ENCODE measurements at places on chromosomes 7 and 10.
A peak's percentile ranks its signal among the peaks of the same experiment; 100 is the strongest.

GRCh38 chr10:63723741-63724140 lies 202.5 kb downstream of the REEP3 start:
- no peak for DNase-seq

- no peak for DNase-seq
Measured at GRCh38 chr10:80276335-80276734, 13.1 kb downstream of the MAT1A start.

GRCh38 chr7:3246127-3246526 lies 54.9 kb upstream of the SDK1 start:
- no peak for DNase-seq

- DNase-seq = no peak
Measured at GRCh38 chr7:148306759-148307158, 283.8 kb upstream of the C7orf33 start.

- no peak for DNase-seq
Measured at GRCh38 chr7:75982306-75983064, 11.9 kb downstream of the TMEM120A start.

- no peak for DNase-seq
Measured at GRCh38 chr10:117537904-117538524, 4.5 kb upstream of the EMX2 start.

- DNase-seq = no peak
Measured at GRCh38 chr10:125097409-125098070, 62.8 kb downstream of the CTBP2 start.

GRCh38 chr7:135770139-135770710 lies 21.6 kb upstream of the FAM180A start:
- DNase-seq = no peak

GRCh38 chr7:99389772-99390171 lies 15.2 kb downstream of the ARPC1B start:
- no peak for DNase-seq

DNA sequence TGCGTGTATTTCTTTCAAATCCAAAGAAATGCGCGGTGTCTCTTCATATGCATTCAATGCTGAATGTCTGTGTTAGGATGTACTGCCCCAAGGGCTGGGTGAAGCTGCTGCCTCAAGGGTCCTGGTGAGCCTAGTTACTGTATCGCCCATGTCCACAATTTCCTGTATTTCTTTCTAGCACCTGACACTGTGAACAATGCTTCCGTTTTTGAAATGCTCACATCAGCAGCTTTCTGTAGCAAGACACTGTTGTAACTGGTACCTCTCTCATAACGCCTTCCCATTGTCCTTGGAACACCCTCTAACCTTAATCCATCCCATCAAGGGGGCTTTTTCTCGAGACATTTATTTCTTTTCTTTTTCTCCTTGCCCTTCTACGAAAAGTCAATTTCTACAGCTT lies 25.1 kb downstream of the NRP1 start:
- no peak for DNase-seq

DNA sequence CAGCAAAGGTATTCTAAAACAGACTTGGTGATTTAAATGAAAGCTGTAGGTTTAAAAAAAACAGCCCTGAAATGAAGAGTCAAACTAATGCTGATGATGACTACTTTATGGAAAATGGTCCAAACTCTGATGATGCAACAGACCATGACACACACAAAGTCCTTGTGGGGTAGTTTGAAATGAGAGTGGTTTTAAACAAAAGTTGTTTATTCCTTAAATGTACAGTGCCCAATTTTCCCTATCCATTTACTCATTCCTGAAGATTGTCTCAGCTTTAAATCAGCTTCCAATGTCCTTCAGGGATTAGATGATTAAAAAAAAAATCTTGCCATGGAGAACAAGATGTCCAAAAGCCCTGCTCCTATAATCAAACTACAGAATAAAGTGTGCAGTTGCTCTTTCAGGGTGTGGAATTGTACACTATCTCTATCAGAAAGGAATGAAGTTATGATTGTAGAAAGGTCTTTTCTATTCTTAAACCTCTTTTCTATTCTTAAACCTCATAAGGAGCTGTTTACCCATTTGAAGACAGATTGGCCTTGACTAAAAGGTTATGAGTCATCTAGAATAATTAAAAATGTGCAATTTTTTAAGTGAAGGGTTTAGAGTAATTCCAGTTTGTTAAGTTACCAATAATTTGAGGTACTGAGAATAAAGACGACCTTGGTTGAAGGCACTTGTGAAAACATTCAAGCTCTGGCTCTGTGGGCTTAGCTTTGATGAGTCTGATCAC lies 70.2 kb upstream of the ITGA8 start:
- no peak for DNase-seq

DNA sequence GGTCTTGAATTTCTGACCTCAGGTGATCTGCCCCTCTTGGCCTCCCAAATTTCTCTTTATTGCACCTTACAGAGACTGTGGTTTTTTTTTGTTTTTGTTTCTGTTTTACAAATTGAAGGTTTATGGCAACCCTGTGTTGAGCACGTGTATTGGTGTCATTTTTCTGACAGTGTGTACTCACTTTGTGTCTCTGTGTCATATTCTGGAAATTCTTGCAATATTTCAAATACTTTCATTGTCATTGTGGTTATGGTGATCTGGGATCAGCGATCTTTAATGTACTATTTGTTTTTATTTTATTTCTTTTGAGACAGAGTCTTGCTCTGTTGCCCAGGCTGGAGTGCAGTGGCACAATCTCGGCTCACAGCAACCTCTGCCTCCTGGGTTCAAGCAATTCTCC lies 89.8 kb downstream of the PRTFDC1 start:
- DNase-seq = no peak

DNA sequence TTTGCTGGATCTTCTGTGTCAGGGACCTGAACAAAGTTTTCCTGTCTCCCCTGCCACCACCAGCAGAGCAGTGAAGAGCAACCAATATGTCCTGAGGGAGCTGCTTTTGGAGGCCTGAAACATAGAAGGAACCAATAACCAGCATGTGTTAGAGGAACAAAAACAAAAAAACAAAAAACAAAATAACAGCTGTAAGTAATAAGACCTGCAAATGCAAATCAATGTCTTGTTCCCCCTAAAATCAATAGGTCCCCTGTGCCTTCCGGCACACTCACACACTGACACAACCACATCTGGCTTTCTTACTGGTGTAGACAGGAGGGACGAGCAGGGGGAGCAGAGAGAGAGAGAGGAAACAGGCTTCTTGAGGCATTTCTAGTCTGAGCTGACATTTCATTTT lies 94.1 kb downstream of the NRG3 start:
- DNase-seq = no peak

GRCh38 chr7:111561904-111562732 lies at the start of gene IMMP2L:
IMMP2L (minus strand) TSS chr7:111562492.
- DNase-seq = peak; percentile 84

DNA sequence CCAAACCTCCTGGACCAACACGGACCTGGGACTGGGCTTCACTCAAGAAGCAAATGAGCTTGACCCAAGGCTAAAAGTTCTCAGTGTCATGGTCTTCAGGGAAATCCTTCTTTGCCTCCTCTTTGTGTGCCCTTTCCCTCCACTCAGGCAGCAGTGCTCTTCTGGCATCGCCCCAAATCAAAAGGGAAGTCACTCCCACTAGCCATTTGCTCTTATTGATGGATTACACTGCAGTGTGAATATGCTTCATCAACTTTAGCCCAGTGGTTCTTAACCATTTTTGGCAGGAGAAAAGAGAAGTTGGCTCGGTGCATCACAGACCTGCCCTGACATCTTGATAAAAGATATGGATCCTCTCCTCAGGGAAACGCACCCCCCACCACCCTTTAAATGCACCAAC lies 19.2 kb upstream of the IKZF1 start:
- no peak for DNase-seq

GRCh38 chr10:49158404-49158803 lies 24.6 kb upstream of the FAM170B start:
- no peak for DNase-seq

DNA sequence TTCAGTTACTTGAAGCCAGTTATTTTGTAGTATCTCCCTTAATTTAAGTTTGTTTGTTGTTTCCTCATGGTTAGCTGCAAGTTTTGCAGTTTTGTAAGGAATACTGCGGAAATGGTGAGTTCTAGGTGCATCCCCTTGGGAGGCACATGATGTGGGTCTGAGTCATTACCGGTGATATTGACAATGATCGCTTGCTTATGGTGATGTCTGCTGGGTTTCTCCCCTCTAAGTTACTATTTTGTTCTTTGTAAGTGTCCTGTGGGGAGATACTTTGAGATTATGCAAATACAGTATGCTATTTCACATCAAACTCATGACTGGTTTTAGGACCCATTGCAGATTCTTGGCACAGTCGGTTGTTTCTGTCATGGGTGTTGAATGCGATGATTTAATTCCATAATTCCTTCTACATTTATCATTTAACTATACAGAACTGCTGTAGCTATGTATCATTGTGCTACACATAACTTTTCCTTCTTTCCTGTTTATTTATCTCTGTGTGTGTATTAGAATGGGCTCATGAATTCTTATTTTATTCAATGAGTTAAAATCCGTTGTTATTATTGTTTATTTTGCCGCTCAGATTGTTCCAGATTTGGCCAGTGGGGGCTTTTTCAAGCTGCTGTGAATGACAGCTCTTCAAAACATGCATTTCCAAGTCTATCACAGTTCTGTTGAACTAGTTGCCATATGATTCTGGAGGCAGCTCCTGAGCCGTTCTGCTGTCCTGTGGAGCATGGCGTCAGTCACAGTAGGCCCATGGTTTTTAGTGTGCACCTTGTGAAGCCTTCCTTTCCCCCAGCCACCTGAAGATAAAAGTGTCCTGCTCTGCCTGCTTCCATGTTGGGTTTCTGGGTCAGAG lies 18.4 kb downstream of the TSPAN14 start:
- no peak for DNase-seq

DNA sequence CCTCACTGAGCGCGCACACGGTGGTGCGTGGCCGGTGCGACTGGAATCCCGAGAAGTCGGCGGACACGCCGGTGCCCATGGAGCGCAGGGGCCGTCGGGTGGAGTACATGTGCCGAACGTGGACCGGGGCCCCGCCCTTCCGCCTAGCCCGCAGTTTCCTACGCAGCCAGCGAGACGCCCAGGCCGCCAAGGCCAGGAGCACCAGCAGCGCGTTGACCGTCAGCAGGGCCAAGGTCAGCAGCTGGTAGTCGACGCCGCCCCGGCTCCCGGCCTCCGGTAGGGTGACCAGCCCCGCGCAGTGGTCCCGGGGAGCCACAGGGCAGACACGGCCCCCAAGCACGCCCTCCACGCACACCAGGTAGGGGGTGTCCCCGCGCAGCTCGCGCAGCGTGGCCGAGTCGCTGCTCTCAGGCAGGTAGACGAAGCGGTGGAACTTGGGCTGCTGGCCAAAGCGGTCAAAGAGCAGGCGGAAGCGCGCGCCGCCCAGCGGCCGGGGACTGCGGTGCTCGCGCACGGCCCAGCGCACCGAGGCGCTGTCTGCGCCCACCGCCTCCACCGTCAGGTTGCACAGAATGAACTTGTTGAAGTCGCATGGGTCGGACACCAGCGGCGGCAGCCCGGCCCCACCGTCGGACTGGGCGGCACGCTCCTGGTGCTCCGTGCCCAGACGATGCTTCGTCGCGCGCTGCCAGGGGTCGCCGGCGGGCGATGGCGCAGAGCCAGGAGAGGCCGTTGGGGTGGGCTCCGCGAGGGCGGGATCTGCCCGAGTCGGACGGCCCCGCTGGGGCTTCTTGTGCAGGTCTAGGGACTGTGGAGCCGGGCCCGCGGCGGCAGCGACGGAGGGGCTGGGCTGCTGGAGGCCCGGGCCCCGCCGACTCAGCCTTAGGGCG lies 2.2 kb downstream of the TRIL start:
- DNase-seq = no peak

DNA sequence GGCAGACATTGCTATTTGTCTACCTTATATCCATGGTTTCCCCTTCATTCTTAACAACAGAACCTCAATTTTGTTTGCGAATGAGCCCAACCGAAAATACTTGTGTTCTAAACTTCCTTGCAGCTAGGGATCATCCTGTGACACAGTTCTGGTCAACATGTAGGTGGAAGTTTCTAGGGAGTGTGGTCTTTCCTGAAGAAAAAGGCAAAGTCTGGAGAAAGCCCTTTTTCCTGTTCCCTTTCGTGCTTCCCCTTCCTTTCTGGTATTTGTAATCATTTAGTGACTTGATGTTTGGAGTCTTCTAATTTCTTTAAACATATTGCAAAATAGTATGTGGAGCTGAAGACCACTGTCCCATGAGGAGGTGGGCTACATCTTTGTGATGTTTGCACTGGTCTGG lies 2.9 kb upstream of the IFRD1 start:
- no peak for DNase-seq

- DNase-seq = no peak
Measured at GRCh38 chr7:27101171-27101956, 1.1 kb downstream of the HOXA2 start.

DNA sequence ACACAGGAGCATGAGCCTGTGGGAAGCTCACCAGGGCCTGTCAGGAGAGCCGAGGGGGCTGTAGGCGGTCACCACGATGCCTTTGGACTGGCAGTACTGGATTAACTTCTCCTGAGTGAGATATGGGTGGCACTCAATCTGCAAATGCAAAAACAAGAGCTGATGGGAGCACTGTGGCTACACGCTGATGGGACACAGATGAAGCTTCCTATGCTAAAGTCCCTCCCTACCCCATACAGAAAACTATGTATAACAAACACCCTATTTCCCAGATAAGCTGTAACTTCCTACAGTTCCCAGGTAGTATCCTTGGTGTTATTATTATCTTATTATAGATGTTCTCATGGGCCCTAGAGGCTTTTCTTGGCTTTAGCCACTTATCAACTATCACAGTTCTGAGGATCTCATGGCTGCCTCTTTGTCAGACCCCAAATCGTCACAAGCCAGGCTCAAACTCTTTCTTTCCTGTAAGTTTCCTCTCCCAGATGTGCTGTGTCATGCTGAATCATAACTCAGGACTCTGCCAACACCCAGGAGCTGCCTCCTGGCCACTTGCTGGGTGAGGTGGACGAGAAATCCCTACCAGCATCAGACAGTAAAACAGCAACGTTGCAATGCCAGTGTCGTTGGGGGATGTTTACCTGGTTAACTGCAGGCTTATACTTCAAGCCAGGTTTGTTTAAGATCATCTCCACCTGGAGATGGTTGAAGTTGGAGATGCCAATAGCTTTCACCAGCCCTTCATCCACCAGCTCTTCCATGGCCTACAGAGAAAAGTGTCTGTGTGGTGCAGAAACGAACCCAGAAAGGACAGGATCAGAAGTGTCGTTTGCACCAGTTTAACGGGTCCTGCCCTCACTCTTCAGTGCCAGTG lies 10.3 kb downstream of the AKR1B1 start:
- DNase-seq = no peak

DNA sequence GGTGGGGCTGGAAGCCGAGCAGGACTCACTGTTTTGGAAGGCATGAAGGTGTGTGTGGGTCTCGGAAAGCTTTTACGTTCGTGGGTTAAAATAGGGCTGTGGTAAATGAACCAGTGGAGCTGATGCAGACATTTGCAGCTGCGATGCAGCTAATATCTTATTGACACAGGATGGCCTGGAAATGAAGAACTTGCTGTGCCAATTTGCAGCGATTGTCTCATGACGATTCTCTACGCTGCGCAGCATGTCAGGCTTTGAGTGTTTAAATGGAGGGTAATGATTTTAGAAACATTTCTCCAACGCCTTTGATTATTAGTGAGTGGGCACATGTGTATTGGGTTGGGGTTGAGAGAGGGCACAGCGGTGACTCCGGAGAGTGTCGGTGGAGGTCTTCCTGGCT lies 136.0 kb downstream of the ACTR3B start:
- no peak for DNase-seq

GRCh38 chr10:90125456-90126255 lies 424.3 kb downstream of the KIF20B start:
- peak; percentile 26 for DNase-seq
